ENCODE measurements at places on chromosomes 1 and 21.
A peak's percentile ranks its signal among the peaks of the same experiment; 100 is the strongest.

- DNase-seq, result no peak
These were observed 285.9 kb upstream of the NR5A2 start for GRCh38 chr1:199741586-199741985.

DNA sequence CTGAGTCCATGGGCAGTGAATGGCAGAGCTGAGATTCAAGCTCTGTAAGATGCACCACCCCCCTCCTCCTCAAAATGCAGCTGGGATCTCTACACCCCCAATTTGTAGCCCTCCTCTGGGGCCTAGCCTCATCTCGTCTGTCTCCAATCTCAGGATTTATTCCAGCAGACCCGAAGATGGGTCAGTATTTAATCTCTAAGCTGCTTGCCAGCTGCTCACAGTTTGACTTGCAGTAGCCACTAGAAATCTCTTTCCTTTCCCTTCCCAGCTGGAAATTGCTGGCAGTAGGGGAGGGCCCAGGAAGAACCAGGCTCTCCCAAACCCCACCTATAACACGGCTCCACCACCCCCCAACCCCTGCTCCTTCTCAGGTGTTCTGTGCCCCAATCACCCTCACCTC, 1.5 kb downstream of the LACTBL1 start:
- DNase-seq, result no peak

DNA sequence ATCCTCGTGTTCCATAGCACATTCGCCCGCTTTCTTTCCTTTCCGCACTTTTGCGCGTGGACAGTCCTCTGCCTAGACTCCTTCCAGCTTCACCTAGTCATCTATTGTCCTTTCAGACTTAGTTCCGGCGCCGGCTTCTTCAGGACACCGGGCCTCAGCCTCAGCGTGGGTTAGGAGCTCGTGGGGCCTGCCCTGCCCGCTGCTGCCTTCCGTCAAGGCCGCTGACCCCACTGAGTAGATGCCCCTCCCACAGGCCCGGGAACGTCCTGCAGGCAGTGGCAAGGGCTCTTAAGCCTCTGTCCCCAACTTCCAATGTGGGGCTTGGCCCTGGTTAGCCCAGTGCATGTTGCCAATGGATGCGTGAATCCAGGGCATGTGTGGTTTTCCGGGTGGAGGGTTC, 11.4 kb downstream of the DMRTB1 start:
- no peak for DNase-seq

- DNase-seq, result no peak
These were observed 5.0 kb upstream of the TSPAN1 start for GRCh38 chr1:46169811-46170454.

DNA sequence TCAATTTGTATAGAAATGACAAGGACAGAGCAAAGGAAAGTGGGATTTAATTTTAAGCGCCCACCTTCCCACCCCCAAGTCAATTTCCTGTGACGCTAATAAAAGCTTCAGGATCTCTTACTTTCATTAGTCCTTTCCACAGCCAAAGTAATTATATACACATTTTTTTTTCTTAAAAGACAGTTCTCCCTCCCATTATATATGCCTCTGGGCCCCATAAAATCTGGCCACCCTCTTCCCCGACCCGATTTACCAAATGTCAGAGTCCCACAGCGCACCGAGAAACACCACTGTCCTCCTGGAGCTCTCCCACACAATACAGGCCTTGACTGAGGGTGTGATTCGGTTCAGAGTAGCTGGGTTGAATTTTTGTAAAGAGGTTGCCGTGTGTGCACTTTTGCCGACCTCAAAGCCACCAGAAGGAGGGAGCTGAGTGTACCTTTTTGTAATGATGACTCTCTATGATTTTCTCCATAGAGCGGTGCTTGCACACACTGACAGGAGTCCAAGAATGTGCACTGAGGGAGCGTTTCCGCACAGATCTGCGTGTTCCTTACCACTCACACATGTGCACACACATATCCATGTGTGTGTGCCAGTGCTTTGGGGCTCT, 26.2 kb upstream of the IL10 start:
- no peak for DNase-seq

GRCh38 chr1:67711855-67712212, 26.8 kb downstream of the GADD45A start:
- DNase-seq, result no peak

DNA sequence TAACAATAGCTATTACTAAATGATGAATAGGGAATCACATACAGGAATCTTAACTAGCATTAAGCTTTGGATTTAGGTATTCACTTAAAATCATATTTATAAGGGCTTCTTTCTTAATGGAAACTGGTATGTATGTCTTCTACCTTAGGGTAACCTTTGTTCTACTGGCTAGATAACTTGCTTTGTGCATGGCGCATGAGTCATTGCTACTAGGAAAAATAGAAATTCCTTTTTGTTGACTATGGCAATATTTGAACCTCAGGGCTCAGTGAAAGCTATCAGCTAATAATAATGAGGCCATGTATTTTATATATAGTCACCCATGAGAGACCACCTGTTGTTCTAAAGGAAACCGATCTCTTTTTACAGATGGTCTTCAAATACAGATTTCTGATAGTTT, 72.5 kb downstream of the RPS6KC1 start:
- peak; percentile 82 for DNase-seq

DNA sequence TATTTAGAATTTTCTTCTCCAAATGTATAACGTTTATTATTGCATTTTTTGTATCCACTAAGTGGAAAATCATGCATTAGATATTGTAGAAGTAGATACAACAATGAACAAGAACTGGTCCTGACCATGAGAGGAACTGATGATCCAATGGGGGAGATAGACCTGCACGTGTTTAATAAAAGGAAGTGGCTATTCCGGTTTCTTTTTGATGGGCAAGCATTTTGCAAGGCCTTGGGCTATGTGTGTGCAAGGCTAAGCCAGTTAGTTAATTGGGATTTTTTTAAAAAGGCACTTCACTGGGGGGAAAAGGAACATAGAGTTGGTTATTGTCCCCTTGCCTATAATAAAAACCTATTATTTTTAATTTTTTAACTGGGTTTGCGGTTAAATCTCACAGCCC, 961 bp upstream of the VCAM1 start:
- DNase-seq, result no peak

DNA sequence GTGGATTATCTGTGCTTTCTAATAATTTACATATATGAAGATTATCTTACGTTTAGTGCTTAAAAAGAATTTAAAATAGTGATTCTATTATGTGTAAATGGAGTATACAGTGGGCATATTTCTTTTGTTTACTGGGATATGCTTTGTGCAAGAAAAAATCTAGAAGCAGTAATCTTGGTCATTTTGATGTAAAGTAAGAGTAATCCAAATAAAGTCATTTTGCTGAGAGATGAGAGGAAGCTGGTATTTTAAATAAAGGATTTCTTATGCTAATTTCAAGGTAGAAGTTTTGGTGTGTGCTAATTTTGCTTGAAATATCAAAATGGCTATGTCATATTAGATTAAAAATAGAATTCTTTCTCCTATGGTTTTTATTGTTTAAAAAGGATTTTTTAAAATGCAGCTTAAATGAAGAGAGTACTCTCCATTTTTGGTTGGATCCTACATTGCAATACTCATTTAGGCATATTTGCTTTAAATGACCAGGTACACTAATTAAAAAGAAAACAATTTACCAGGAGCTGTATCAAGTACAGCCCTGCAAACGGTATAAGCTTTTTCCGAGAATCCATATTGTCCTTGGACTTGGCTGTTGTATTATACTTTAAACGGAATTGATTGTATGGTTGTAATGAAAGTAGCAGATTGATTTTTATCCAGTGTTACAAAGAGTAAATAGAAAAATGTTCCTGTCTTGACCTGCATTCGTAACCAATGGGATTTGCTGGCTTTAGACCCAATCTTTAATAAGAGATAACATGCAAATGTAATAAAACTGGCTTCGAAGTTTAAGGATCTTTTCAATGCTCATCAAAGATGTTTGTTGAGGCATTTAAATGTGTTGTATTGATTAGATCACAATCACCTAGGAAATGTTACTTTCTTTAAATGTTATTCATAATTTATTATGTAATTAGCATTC, 574.7 kb downstream of the USP25 start:
- DNase-seq, result peak; percentile 28

- no peak for DNase-seq
These were observed 1532.7 kb upstream of the TPTE start for GRCh38 chr21:8988696-8989095.
